ENCODE measurements at places on chromosomes 4 and X.

DNA sequence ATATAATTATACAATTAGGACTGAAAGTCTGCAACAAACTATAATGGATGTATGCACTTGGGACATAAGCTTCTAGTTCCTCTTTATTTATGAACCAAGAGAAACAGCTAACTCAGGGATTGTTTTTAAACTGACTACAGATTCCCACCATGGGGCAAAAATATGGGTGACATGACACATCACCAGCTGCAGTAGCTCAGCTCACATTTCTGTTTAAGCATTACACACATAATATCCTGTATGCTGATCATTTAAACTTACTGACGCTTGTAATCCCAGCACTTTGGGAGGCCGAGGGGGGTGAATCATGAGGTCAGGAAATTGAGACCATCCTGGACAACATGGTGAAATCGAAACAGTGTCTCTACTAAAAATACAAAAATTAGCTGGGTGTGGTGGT lies 11.5 kb downstream of the FGB start:
- no peak for DNase-seq

DNA sequence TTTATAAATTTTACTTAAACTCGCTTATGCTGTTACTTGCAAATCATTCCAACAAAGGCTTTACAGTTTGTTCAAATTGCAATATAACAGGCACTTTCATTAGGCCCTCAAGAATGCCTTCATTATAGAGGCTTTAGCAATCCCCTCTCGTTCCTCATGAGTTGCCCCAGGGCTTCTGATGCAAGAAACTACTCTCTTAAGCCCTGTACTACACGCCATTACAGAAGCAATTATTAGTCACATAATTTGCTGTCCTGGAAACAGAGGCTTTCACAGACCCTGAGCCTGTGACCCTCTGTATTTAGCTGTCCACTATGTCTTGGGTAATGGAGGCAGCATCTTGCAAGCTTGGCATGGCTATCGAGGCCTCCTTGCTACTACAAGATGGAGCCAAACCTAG lies 965.9 kb upstream of the DIAPH2 start:
- no peak for DNase-seq

DNA sequence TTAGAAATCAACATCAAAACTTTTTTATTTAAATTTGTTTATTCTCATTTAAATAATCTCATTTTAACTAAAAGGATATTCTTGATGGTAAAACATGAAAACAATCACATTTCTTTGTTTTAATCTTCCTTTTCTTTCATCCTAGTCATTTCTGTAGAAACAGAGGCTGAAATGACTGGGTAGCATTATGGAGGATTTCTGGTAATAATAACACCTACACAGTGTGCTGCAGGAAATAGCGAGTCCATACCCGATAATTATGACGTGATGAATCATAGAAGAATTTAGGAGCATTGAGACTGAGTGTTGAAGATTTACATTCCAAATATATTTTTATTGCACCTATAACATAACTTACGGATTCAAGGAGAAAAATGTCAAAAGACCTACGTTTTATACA lies 31.4 kb upstream of the BBS12 start:
- no peak for DNase-seq

DNA sequence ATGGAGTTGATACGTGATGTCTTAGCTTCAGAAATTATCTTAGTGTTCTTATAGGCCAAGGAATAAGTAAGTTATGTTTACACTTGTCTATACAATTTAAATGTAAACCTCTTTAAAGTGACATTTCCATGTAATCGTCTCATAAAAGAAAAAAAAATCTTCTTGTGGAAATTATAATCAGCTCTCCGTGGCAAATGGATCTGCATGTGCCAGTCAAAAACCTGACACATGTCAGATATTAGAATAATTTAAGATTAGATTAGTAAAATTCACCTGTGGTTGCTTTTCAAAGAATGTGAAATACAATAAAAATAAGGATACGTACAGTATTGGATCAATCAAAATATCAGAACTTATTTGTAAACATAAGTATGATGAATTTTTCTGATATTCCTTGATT lies 263.9 kb downstream of the ADAMTS3 start:
- no peak for DNase-seq

DNA sequence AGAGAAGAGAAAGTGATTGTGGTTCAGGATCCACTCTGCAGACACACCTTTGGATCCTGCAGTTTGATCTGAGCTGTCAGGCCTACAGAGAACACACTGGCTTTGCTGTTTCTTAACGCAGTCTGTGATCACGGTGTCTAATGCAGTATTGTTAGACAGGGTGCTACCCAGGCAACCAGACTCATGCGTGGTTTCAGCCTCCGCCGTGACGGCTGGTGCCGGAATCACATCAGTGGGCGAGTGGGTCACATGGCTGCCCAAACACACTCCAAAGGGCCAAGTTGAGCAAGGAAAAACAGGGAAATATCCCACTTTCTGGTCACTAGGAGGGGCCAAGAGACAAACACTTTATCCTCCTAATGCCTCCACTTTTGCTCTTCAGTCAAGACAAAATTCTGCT lies 27.5 kb downstream of the CCDC149 start:
- DNase-seq: no peak

GRCh38 chr4:56688094-56688647 lies 7.1 kb upstream of the HOPX start:
- DNase-seq: no peak

GRCh38 chrX:48613502-48614160 lies 16.3 kb downstream of the WDR13 start:
- no peak for DNase-seq

DNA sequence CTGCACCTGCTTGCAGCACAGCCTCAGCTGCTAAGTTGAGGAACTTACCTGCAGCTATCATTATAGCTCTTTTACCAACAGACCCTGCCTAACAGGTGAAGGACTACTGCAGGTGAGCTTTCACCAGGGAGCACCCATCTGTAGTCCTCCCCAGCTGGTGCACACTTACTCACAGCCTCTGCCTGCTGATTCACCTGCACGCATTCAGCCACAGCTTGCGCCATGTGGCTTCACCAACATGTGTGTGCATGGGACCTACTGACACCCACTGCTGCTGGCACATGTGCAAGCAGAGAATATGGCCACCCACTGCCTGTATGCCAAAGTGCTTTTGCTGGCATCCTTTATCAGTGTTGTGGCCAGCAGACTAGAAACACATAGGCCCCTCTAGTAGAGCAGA lies 146.7 kb upstream of the KLHL4 start:
- no peak for DNase-seq

DNA sequence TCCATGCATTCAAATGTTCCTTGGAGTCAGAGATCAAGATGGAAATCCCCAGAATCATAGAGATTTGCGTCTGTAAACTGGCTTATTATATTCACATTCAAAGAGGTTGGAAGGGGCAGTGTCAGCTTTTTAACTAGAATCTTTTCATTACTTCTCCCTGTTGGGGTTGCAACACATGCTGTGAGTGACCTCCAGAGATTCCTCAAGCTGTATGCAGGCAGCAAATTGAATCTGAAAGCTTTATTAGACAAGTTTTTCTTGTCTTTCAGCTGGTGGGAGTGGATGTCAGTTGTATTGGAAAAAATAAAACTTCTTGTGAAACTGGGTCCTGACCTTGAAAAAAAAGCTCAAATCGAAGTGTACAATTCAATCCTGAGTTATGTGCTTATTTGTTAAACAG lies 736.5 kb upstream of the FTHL17 start:
- no peak for DNase-seq

GRCh38 chrX:42686706-42687105 lies 91.3 kb downstream of the PPP1R2C start:
- DNase-seq: no peak

DNA sequence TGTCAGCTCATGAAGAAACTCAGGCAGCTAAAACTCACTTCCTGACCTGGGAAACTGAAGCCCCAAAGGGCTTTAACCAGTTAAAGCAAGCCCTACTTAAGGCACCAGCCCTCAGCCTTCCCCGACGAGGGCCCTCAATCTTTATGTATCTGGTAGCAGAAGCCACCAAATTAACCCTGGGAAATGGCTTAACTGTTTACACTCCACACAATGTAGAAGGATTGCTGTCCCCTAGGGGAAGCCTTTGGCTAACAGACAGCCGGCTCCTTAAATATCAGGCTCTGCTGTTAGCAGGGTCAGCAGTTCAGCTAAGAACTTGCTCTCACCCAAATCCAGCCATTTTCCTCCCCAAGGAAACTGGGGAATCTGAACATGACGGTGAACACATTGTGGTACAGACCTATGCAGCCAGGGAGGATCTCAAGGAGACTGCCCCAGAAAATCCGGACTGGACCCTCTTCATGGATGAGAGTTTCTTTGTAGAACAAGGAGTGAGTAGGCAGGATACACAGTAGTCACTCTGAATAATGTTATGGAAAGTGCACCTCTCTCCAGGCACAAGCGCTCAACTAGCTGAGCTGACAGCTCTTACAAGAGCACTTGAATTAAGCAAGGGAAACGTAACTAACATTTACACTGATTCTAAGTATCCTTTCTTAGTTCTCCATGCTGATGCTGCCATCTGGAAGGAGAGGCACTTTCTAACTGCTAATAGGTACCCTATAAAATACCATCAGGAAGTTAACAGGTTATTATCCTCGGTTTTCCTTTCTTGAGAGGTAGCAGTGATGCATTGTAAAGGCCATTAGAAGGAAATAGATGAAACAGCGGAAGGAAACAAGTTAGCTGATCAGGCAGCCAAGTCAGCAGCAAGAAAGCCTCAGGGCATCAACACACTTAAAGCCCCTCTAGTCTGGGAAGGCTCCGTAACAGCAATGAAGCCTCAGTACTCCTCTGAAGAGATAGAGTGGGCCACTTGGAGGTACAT lies 9.6 kb upstream of the NAF1 start:
- no peak for DNase-seq

DNA sequence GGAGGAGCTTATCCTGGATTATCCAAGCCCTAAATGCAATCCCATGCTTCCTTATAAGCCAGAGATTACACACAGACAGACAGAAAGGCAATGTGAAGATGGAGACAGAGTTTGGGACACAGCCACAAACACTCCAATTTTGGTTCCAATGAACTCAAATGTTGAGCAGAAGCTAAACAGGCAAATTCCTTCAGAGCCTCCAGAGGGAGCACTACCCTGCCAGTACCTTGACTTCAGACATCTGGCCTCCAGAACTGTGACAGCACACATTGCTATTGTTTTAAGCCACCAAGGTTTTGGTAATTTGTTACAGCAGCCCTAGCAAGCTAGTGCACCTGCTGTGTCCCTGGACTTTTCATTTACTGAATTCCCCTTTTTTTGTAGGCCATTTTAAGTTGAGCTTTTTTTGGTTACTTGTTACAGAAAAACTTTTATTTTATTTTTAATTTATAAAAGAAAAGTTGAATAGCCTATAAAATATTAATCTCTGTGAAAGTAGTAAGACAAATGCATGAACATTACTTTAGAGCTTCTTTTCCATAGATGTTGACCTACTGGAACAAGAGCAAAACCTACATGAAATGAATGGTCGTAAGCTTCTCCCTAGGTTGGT lies 33.4 kb upstream of the SRD5A3 start:
- no peak for DNase-seq

- DNase-seq: no peak
Measured at GRCh38 chrX:64792598-64793337, 183.5 kb downstream of the ZC4H2 start.
